Activated CD8-positive, alpha-beta memory T cell treated with anti-CD3 and anti-CD28 coated beads, Interleukin-2, amount 10 ng/mL, durations not matched to agents 7 days and 5 days (primary cell): ENCODE measurements at places on chromosomes 3 and 15.

- no peak for DNase-seq
Measured at GRCh38 chr3:135352213-135352612, 557.2 kb downstream of the EPHB1 start.

DNA sequence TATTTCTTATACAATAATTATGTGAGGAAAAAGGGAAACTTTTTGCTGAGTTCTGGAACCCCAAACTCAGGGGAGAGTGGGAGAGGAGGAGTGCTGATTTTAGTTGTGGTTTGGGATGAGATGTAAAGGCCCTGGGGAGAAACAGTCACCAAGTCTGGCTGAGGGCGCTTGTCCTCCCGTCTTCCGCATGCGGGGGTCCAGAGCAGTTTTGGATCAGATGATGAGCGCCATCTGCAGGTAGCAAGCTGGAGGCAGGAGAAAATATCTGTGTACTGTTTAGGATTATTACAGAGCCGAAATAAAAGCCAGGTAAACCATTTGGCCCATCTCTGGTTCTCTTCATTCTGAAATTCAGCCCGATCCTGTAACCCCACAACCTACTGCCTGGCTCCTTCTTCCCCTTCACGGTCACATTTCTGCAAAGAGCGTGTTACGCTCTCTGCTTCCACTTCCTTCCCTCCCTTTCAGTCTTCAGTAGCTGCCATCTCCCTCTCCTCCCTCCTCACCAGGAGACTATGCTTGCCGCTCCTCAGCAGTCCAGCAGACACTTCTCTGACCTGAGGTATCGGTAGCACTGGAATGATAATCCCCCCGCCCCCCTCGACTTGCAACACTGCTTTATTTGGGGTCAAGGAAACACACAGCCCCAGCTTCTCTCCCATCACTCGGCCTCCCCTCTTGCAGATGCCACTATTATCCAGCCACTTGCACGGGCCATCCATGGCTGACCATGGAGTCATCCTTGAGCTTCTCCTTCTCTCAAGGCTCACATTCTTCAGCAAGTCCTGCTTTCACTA, 1.4 kb upstream of the PARP14 start:
- DNase-seq, result peak; percentile 92

DNA sequence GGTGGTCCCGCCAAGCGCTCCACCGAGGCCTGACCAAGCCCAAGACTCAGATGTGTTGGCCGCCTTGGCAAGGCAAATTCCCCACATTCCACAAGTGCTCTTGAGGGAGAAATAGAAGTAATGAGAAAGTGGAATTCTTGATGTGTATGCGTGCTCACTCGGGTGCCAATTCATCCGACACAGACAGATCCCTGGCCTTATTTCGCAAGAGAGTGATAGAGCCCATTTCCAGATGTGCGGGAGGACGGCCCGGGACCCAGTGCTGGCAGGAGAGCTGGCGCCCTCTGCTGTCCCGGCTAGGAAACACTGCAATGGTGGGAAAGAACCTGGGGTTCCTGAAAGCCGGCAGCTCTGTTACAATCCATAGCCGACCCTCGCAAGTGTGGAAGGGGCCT, 76.0 kb downstream of the HMG20A start:
- DNase-seq, result peak; percentile 78

GRCh38 chr3:185977679-185978040, 39.8 kb upstream of the TRA2B start:
- DNase-seq, result no peak

GRCh38 chr3:194251461-194251860, 99.7 kb downstream of the CPN2 start:
- no peak for DNase-seq

- no peak for DNase-seq
Measured at GRCh38 chr15:92044203-92044909, 190.8 kb downstream of the SLCO3A1 start.

GRCh38 chr3:3189961-3190360, 10.5 kb upstream of the CRBN start:
- DNase-seq, result no peak

- peak; percentile 73 for DNase-seq
Measured at GRCh38 chr15:43067717-43068461, 37.9 kb downstream of the UBR1 start.

GRCh38 chr15:89760303-89761008, 9.4 kb upstream of the MESP1 start:
- peak; percentile 81 for DNase-seq

DNA sequence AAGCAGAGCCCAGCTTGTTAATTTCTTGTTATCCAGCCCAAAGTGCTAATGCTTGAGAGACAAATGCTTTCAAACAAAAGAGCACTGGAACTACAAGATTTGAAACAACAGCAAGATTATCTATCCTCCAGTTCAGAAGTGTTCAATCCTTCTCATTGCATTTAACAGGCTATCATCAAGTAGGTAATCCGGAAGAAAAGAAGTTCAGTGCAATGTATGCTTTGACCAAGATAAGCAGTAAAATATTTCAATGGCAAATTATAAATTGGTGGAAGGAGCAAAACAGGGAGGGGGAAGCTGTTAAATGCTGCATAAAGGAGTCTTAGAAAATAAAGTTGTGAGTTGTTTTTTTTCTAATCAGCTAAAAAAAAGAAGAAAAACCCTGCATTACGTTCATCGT, 8.8 kb downstream of the LRIG1 start:
- DNase-seq, result no peak

DNA sequence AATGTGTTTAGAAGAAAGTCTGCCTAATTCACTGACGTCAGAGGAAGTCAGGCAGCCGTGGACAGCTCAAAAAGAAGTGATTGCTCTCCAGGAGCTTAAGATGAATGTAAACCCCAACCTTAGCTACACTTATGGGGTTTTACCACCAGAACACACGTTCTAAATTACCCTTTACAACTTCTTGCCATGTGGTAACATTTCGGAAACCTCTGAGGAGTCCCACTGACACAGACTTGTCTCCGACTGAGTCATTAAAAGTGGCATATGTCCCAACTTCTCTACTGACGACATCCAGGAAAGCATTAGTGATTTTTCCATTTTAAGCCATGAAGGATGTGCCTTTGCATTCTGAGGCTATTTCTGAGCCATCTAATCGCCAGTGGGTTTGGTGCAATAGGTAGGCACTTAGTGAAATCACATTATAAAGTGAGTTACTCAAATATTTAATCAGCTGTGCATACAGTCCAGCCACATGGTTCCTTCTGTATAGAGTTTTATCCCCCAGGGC, 32.4 kb downstream of the C2CD4A start:
- DNase-seq, result no peak

DNA sequence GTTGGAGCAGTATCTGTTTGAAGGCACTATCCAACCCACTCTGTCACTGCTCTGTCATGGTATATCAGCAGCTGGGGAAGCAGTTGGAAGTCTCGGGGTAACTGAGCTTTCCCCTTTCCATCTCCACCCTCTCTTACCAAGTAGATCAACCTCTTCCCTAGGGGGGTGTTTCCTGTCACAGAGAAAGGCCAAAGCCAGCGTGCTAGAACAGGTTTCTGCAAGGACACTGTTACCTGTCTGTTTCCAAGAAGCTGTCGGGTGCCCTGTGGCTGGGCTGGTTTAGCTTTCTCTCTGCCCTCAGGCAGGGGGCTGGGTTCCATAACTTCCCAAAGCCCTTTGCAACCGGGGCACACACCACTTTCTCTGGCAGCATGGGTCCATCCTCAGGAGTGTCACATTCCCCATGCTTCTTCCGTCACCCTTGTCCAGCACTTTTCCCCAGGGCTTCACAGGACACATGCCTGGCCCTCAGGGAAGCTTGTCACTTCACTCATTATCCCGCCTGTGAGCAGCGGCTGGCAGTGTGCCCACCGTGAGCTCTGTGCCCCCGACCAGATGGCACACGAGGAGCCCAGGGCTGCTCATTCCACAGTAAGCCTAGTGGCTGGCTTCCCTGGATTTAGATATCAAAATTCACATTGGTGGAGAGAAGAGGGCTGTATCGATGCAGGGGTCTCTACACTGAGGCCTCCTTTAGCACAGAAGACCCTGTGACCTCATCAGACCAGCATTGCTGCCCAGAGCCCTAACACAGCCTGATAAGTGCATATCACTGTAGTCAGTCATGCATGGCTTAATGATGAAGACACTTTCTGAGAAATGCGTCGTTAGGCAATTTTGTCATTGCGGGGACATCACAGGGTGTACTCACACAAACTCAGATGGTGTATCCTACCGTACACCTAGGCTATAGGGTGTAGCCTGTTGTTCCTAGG, 205.8 kb downstream of the SLCO3A1 start:
- no peak for DNase-seq

DNA sequence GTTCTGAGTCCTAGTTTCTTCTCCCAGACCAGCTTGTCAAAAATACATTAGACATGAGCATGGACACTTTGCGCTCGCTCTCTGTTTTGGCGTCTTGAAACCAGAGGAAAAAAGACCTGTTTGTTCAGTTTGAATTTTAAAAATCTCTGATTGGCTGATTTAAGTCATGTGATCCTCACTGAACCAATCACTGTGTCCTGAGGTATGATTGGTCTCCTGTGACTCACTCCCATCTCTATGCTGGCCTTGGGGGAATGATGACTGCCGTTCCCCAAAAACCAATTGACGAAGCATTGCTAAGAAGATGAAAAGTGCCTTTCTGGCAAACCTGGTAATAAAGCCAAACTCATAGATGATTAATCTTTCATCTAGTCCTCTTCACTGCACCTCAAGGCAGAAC, 256.5 kb downstream of the IL5RA start:
- DNase-seq, result no peak

DNA sequence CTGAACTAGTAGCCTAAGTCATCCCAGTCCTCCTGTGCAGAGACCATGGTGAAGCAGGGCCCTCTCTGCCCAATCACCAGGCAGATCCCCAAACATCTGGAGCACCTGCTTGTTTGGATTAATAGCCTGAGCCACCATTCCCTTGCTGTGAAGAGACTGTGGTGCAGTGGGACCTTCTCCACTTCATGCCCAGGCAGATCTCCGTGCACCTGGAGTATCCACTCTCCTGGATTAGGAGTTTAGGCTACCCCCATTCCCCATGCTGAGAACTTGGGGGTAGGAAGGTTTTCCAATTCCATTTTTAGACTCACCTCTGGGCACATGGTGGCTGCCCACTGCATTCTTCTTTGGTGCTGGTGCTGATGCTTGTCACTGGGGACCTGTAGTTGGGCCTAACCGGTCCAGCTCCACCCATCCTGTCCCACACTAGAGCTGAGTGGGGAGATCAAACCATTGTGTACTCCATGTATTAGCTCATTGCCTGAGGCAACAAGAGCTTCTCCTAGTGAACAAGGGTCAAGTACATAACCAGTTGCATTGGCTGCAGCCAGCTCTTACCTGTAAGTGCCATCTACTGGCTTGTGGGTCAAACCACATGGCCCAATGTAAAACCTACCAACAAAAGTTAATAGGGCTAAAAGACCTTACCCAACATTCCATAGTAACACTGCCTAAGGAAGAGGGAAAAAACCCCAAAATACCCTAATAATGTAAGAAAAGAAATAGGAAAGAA, 382.5 kb upstream of the CBLB start:
- DNase-seq, result no peak

GRCh38 chr3:94360987-94361386, 298.1 kb downstream of the NSUN3 start:
- DNase-seq, result no peak

DNA sequence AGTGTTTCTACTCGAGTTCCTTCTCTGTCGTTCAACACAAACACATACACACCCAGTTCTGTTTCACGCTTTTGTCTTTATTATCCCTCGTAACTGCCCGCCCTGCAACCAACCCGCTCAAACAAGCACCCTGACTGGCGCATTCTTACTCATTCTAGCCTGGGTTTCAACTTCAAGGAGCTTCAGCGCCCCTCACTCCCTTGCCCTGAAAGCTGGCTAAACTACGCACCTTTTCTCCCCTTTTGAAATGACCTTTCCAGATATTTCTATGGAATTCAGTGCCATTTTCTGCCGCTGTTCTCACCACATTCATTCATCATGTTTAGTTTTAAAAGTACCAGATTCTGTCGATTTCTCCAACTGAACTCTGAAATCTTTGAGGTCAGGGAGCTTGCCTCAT, 653 bp upstream of the MFSD1 start:
- DNase-seq, result no peak

GRCh38 chr15:52113235-52113634, 660 bp upstream of the BCL2L10 start:
- DNase-seq, result no peak

DNA sequence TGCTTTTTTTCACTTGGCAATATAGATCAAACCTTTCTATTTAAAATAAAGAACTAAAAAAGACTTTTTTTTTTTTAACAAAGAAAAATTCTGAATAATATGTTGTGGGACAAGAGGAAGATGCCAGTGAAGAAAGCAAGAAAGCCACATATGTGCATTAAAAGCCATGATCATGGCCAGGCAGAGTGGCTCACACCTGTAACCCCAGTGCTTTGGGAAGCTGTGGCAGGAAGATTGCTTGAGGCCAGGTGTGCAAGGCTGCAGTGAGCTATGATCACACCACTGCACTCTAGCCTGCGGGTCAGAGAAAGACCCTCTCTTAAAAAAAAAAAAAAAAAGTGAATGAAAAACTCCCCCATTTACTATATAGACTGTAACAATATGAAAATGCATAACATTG, 23.9 kb downstream of the C2CD4B start:
- no peak for DNase-seq

DNA sequence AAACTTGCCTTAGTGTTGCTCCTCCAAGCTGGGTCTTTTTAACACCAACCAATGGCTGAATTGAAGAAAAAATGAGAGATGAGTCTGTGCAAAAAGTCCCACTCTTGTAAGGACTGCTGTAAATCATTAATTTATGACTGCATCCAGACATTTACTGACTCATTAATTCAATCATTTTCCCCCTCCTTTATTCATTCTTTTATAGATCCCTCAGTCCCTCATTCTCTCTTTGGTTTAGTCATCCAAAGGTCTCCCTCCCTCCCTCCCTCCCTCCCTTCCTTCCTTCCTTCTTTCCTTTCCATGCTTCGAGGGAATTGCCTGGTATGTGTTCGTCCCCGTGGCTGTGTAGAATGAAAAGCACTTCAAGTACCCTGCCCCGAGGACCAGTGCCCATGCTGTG, 35.3 kb upstream of the MRPS22 start:
- no peak for DNase-seq

DNA sequence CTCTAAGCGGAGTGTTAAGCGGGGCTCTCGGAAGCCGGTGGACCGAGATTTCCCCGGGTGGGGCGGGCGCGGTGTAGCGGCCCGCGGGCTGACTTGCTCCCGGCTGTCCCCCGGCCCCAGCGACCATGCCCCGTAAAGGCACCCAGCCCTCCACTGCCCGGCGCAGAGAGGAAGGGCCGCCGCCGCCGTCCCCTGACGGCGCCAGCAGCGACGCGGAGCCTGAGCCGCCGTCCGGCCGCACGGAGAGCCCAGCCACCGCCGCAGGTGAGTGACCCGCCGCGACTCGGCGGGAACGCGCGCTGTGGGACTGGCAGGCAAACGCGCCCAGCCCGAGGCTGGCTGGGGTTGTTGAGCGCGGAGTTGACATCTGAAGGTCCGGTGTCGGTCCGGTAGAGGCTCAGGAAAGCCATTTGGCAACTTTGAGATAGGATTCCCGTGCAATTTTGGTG, 1.3 kb downstream of the SMC4 start:
- peak; percentile 47 for DNase-seq
